Pancreas (tissue), 10 donors: ENCODE measurements at places on chromosomes 5 and 9. TPM values are rescaled to one million over a fixed set of nuclear protein-coding genes. Genes with fewer than 3 reads are reported as not detected.
A peak's percentile ranks its signal among the peaks of the same experiment; 100 is the strongest.

- no peak overlapping the region for H3K27ac ChIP-seq
- H3K27me3 ChIP-seq: no peaks in the 10 kb centered on the region
- no peak overlapping the region for H3K4me3 ChIP-seq
Measured at GRCh38 chr5:117103703-117104102, 529.1 kb upstream of the SEMA6A start.

GRCh38 chr5:176341325-176342157, 20.0 kb downstream of the KIAA1191 start:
- no peaks in the 10 kb centered on the region for H3K4me1 ChIP-seq
- no peaks in the 10 kb centered on the region for H3K27me3 ChIP-seq
- no peaks in the 10 kb centered on the region for H3K36me3 ChIP-seq

GRCh38 chr5:180208435-180209081, 453 bp downstream of the RASGEF1C start:
- DNase-seq: peak; percentile 22
- no peaks in the 10 kb centered on the region for H3K27me3 ChIP-seq
- no peak overlapping the region for H3K27ac ChIP-seq
- H3K4me3 ChIP-seq: peak overlapping the region; percentile 47
- H3K4me1 ChIP-seq: peaks cover 8% of the 10 kb centered on the region

DNA sequence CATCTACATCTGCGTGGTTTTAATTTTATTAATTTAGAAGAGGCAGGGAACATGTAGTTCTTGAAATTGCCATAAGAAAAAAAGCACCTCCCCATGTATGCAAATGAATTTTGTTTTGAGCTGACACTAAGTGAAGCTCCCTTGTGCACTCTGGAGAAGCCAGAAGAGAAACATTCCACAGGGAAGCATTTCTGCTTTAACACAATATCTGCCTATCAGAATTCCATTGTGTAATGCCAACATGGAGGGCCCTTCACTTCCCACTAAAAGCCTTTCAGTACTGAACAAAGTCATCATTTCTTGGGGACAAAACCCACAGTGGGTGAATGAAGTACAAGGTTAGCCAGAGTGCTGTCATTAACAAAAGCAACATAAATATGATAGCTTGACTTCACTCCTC, 59.7 kb downstream of the PRELID2 start:
- H3K27me3 ChIP-seq: no peaks in the 10 kb centered on the region
- no peak overlapping the region for H3K4me3 ChIP-seq
- no peaks in the 10 kb centered on the region for H3K36me3 ChIP-seq
- no peak for DNase-seq
- H3K4me1 ChIP-seq: no peaks in the 10 kb centered on the region

DNA sequence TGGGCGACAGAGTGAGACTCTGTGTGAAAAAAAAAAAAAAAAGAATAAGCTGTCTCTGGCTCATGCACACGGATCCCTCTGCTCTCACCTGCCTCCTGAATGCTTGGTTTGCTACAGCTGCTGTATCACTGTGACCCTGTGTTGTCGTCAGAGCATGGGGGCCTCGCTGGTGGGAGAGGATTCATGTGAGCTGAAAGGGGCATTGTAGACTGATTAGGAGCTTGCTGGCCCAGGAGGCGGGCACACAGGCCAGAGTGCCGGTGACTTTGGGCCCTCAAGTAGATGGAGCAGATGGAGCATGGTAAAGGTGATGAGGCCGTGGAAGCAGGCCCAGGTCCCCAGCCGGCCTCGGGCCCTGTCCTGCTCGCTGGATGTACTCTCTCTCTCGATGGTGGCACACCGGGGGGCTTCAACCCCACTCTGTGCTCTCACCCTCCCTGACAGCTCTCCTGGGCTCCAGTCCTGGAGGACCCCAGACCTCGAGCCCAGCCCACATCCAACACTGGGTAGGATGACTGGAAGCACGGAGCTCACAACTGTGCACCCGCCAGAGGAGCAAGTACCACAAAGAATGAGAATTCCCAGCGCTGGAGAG, 7.1 kb downstream of the FLT4 start:
- H3K36me3 ChIP-seq: no peaks in the 10 kb centered on the region
- DNase-seq: no peak
- H3K4me1 ChIP-seq: no peaks in the 10 kb centered on the region

- H3K4me1 ChIP-seq: no peaks in the 10 kb centered on the region
- no peak overlapping the region for H3K27ac ChIP-seq
- H3K27me3 ChIP-seq: no peaks in the 10 kb centered on the region
- no peaks in the 10 kb centered on the region for H3K36me3 ChIP-seq
- no peak for DNase-seq
Measured at GRCh38 chr9:127065592-127065991, 56.8 kb downstream of the ANGPTL2 start.

FBXL7 gene
- polyA plus RNA-seq: 1.2 TPM

SNCB gene
- polyA plus RNA-seq: 6.6 TPM

DNA sequence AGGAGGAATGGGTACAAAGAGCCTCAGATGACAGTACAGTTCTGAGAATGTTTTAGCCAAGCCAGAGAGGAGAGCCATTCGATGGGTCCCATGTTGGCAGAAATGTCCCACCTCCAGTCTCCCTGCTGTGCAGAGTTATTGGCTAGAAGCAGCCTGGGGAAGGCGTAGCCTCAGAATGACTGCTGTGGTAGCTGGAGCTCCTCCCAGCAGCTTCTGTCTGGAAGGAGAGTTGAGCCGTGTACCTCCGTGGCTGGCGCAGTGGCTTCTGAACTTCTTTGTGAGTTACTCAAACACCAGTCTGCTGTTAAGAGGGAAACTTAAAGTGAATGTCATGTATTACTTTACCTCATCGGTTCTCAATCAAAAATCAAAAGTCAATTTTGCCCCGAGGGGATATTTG, 193.3 kb upstream of the SNX2 start:
- no peak overlapping the region for H3K4me3 ChIP-seq
- H3K27me3 ChIP-seq: no peaks in the 10 kb centered on the region
- DNase-seq: no peak
- H3K4me1 ChIP-seq: no peaks in the 10 kb centered on the region
- no peaks in the 10 kb centered on the region for H3K36me3 ChIP-seq
- H3K27ac ChIP-seq: no peak overlapping the region

TLE4 gene
- 4.1 TPM for polyA plus RNA-seq

GRCh38 chr5:110844251-110844650, 105.4 kb downstream of the SLC25A46 start:
- H3K4me3 ChIP-seq: no peak overlapping the region
- no peak overlapping the region for H3K27ac ChIP-seq
- H3K4me1 ChIP-seq: no peaks in the 10 kb centered on the region
- no peaks in the 10 kb centered on the region for H3K36me3 ChIP-seq
- no peaks in the 10 kb centered on the region for H3K27me3 ChIP-seq
